ENCODE measurements at places on chromosomes 12 and 14.

DNA sequence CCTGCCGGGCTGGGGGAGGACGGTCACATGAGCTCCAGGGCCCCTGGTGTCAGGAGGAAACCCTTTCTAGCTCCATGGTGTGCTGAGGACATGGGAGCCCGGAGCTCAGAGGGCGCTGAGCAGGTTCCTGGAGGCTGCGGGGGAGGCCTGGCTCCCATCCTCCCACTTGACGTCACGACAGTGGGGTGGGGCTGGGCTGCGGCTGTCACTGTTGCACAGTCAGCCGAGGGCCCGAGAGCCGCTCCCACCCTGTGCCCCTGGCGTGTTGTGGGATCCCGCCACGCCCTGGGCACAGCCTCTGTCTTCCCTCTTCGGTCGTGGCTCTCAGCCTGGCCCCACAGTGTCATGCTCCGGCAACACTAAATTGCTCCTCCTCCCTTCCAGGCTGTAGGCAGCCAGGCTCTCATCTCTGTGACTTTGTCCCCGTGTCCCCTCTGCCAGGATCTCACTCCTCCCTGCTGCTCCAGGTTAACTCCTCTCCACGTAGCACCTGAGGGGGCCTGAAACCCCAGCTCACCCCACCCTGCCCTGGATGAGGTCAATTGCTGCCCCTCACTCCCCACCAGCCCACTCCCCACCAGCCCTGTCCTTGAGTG lies 33.0 kb downstream of the BEGAIN start:
- no peak for DNase-seq

DNA sequence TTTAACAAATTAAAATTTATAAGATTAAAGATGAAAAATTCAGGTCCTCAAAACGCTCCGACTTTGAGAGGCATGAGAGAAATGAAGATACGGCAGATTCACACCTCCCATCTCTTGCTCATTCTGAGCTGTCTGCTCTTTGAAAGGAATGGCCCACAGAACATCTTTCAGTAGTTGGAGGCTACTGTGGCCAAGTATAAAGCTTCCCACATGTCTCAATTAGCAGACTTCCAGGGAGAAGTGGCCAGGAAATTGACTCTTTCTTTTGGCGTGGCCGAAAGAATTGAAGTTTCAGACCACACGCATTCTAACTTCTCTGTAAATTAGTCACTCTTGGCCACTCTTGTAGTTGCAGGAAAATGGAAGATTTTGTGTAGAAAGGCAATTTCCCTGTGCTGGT lies 129.2 kb downstream of the DIP2B start:
- DNase-seq = no peak

GRCh38 chr14:87874676-87875075 lies 118.3 kb downstream of the GALC start:
- DNase-seq = no peak

DNA sequence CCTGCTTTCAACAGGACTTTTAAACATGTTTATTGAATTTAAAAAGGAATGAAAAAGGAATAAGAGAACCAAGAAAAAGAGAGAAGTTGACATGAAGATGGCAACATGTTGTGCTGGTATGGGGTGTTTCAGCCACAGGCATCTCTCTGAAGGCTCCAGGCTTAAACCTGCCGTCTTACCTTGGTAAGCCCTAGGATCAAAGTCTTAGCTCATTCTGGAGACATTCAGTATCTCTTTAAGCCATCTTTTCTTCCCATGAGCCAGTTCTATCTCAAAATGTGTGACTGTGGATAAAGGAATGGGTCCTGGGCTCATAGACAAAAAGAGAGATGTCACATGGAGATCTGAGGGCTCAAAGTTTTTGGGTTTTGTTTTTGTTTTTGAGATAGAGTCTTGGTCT lies 1.6 kb upstream of the TFCP2 start:
- no peak for DNase-seq

DNA sequence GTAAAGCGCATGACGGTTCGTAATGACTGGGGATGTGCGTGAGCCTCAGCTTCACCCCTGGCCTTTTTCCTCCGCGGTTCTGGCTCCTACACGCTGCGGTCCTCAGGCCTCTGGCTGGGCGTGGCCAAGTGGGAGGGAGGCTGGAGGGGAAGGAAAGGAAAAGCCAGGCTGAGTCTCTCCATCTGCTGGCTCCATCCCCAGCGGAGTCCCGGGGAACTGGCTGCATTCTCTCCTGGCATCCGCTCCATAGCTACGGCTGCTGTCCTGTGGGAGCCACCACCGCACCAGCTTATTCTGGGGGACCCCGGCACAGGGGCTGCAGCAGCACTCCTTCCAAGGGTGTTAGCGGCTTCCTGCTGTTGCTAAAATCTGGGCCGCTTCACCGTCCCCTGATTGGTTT lies 68.2 kb upstream of the SLC24A4 start:
- DNase-seq = no peak

DNA sequence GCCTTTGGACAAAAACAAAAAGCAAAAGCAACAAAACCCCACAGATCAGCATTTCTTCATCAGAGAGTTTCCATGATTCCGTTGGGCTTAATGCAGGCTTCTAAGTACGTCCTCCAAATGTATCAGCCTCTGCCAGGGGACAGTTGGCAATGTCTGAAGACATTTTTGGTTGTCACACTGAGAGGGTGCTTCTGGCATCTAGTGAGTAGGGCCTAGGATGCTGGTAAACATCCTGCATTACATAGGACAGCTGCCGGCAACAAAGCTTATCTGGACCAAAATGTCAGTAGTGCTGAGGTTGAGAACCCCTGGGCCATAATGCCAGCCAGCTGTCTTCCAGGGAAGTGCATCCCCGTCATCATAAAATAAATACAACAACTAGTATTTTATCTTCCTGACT lies 9.4 kb upstream of the LRRC10 start:
- no peak for DNase-seq

GRCh38 chr14:102057480-102058114 lies 29.2 kb downstream of the HSP90AA1 start:
- DNase-seq = no peak

GRCh38 chr12:107983756-107984472 lies 145.2 kb upstream of the WSCD2 start:
- no peak for DNase-seq

DNA sequence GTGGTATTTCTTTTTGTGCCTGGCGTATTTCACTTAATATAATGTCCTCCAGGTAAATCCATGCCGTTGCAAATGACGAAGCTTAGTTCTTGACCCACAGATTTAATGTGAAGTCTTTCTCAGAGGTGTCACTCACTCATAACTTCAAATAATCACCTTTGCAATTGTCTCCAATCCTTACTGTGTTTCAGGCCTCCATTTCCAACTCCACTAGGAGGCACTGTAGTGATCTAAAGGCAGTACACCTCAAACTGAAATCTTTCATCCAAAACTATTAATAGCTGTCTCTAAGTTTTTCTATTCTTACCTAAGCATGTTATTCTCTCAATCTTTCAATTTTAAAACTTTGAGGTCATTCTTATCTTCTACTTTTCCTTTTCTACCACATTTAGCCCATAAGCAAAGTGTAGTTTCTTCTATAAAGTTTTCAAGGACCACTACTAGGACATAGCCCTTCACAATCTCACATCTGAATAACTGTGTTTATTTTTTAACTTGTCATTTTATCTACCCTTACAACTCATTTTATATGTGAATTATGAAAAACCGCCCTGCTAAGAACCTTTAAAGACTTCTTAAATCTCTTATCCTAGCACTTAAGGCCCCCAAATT lies 25.5 kb upstream of the FBXO34 start:
- peak; percentile 32 for DNase-seq

DNA sequence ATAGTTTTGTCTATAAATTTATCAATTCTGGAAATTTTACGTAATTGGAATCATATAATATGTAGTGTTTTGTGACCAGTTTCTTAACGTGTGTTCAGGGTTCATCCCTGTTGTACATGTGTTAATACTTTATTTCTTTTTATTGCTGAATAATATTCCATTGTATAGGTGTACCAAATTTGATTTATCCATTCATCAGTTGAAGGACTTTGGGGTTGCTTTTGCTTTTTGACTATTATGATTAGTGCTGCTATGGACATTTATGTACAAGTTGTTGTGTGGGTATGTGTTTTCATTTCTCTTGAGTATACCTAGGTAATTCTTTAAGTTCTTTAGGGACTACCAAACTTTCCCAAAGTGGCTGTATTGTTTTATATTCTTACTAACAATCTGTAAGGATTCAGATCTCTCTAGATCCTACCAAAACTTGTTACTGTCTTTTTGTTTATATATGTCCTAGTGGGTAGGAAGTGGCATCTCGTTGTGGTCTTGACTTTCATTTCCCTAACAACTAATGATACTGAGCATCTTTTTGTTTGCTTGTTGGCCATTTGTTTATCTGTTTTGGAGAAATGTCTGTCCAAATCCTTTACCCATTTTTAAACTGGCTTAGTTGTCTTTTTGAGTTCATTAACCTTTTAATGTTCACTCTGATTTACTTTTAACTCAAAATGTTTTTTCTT lies 14.9 kb downstream of the VRK1 start:
- no peak for DNase-seq

DNA sequence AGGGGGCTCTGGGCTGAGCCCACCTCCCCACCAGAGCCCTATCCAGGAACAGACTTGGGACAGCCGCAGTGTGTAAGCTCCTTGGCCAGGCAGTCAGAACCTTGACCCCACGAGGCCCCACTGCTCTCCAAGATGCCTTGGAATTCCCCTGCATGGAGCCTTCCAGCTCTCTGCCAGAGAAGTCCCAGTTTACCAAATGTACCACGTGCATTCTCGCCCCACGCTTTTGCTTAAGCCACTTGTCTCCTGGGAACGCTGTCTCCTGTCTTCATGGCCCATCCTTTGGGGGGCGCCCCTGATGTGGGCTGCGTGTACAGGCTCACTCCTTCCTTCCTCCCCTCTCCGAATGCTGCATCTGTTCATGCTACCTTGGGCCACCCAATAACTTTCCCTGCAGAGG lies 7.9 kb downstream of the FAIM2 start:
- no peak for DNase-seq

DNA sequence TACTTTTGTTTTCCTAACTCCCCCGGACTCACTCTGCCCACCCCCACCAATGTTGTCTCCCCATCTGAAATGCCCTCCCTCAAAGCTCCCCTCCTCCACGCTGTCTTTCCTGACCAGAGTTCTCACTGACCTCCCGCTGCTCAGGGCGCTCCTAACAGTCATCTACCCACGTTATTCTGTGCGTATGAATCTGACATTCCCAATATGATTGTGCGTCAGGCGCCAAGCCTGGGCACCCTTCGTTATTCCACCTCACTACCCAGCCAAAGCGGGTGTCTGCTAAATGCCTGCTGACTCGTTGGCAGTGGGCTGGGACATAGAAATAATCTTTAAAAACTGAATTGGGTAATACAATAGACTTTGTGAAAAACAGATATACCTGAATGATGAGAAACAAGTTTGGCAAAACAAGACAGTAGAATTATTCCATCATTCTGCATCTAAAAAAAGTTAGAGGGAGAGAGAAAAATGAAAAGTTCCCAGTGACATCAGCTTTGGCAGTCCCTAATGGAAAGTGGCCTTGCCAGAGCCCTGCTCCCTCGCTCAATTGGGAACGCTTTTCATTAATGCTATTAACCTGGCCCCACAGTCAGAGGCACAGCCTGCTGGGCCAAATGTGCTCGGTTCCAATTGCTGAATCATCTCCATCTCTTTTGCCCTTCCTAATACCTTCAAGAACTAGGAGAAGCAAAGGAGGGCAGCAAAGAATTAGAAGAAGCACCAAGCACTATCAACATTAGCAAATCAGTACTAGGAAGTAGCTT lies 74.0 kb upstream of the PLXNC1 start:
- no peak for DNase-seq

GRCh38 chr14:72941286-72941985 lies 15.2 kb downstream of the DCAF4 start:
- DNase-seq = no peak

GRCh38 chr12:92439420-92439805 lies 263.4 kb upstream of the PLEKHG7 start:
- peak; percentile 27 for DNase-seq

GRCh38 chr12:111150921-111151840 lies 217.7 kb downstream of the PHETA1 start:
- no peak for DNase-seq

DNA sequence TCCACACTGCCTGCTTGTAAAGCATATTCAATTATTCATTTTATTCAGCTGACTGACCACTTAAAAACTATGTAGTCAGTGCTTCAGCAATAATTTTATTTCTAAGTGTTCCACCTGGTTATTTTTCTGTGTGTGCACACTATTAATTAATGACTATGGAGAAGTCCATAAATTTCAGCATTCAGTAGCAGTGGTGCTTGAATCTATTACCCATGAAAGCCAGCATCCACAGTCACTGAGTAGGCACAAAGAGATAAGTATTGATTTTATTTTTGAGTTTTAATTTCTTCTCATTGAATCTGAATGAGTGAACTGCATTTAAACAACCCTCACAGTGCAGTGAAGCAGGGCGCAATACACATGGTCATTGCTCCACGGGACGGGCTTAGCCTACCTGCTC lies 643.1 kb downstream of the GALC start:
- DNase-seq = no peak

- peak; percentile 29 for DNase-seq
These were observed 59.3 kb downstream of the C14orf132 start for GRCh38 chr14:96098309-96098998.

DNA sequence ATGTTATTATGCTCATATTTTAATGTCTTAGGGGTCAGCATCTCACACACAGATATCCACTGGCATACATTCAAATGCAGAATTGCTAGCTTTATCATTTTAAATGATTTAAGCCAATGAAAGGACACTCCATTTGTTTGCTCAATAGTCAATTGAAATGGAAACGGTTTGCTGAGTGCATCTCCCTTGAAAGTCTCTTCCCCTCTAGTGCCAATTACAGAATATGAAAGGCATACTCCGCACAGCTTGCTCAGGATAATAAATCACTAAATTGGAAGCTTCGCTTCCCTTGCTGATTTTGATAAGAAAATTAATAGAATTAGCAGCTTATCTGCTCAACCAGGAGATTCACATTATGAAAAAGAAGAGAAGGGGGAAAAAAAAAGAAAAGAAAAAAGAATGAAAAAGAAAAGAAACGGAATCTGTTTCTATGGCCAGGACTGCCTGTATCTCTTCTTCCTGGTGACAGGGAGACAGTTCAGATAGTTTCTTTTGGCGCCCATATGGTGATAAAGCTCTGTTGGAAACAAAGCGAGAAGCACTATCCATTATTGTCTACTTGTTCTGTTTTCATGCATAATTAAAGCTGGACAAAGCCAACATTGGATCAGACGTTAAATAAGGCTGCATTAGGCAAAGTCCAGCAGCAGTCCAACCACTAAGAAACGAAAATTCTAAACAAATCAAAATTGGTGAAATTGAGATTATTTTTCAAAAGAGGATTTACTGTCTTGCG lies 225.0 kb downstream of the GXYLT1 start:
- no peak for DNase-seq
